ENCODE measurements at places on chromosomes 12 and 14.
A peak's percentile ranks its signal among the peaks of the same experiment; 100 is the strongest.

- DNase-seq = no peak
Observed at GRCh38 chr14:47691829-47692228, 16.4 kb upstream of the MDGA2 start.

DNA sequence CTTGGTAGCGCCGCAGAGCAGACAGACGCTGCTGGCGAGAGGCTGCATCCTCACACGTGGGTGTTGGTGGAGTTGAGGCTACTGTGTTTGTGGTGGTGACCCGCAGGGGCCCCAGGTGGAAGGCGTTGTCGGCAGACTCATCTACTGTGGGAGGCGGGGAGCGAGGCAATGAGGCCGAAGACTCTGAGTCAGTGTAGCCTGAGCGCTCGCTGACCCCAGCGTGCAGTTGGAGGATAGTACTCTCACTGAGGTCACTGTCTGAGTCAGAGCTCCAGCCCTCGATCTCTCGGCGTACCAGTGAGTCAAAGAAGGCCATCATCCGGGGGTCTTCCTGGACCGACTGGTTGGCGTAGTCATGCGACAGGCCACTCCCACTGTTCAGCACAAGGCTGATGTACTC lies 76.0 kb upstream of the ACTN1 start:
- DNase-seq = no peak

GRCh38 chr14:75147423-75148071 lies 20.7 kb upstream of the NEK9 start:
- peak; percentile 75 for DNase-seq

DNA sequence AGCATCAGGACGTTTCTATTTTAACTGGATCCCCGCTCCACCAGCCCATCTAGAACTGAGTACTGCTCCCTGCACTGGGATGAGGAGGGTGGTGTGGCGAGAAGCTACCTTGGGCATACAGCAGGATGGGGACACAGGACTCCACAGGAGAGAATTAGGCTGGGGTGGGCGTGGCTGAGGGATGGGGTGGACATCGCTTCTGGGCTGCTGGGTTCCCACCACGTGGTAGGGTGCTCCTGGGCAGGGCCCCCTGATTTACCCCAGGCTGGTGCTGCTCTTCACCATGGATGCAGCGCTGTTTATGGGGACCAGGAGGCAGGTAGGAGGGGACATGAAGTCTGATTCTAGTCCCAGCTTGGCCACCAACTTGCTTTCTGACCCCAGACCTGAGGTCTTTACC lies 41.9 kb downstream of the VDR start:
- DNase-seq = no peak

GRCh38 chr12:66008985-66009384 lies 121.6 kb downstream of the LLPH start:
- DNase-seq = no peak

DNA sequence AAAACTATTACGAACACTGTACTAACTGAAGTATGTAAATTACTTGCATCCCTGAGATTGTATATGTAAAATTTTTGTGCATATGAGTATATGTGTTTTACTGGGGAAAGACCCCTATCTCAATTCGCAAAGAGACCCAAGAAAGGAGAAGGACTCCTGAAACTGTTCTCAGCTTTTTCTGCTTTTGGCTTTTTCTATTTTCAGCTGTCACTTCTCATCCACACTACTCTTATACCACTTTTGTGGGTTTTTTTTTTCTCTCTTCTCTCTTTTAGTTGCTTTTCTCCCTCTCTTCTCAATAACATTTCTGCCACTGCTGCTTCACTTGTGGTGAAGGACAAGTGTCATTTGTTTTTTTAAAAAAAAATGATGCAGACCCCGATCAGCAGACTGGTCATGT lies 39.8 kb downstream of the NIN start:
- no peak for DNase-seq

- DNase-seq = no peak
Observed at GRCh38 chr14:105165761-105166485, 2.7 kb downstream of the JAG2 start.

DNA sequence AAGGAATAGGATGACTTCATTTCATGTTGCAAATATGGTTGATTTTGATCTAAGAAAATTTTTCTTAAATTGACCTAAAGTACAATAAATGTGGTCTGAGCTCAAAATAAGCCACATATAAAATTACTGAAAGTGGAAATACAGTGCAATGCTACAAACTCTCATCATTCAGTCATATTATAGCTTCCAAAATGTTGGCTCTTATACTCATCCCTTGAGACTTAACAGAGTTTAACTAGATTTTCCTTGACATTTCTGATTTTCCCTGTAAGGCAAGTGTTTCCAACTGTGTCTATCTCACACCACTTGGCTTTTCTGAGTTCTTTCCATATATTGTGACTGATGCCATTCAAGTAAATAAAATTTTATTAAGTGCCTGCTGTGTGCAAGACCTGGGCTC lies 123.7 kb upstream of the NTF3 start:
- no peak for DNase-seq

GRCh38 chr14:76836029-76836630 lies 9.9 kb downstream of the LRRC74A start:
- no peak for DNase-seq

- DNase-seq = no peak
Observed at GRCh38 chr14:105286759-105287144, 14.0 kb downstream of the BRF1 start.

DNA sequence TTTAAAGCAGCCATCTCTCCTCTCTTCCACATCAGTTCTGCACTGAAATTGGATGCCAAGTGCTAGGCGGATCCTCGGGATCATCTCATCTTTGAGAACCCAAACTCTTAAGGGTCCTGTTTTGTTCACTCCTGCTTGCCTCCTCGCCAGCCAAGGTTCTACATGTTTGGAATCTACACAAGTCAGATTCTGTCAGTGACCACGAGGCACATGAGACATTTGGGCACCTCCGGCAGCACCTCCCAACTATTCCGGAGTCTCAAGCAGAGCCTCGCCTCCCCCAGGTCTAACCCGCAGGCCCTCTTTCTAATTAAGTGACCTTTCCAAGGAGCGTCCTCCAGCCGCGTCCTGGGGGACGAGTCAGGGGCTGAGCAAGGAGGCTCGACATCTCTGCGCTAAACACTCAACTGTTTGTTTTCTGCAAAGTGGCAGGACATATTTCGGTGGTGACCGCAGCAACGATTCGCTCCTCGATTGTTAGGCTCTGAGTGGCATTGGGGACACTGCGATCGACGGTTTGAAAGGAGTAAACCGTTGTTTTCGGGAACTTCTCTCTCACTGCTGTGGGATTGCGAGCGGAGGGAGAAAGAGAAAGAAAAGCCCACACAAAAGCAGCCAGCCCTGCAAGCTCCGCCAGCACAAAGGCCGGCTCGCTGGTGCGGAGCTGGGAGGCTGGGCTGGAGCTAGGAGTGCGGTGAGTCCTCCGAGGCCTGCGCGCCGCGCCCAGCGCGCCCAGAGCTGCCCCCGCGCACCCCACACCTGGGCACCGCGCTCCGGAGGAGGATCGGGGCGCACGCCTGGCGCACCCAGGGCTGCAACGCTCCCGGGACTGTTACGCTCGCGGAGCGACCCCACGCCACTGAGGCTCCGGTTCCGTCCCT lies 640 bp downstream of the ARMH4 start:
- DNase-seq = peak; percentile 1

DNA sequence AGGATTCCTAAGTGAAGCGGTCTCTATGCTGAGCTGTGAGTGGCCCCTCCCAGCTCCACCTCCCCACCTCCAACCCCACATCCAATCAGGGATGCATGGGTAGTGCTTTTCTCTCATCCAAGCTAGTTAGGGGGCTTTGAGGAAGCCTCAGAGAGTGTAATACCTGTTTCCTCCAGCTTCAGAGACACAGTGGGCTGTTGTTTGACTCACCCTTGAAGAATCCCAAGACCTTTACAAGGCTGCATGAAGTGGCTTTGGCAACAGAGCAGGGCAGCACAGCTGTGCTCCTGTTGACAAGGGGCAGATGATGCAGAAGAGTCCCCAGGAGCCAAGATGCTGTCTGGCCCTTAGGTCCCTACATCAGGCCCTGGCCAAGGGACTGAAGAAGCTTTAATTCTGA lies 27.1 kb upstream of the CLMN start:
- DNase-seq = no peak

GRCh38 chr12:32265951-32266350 lies 133.4 kb upstream of the FGD4 start:
- no peak for DNase-seq

- no peak for DNase-seq
Observed at GRCh38 chr12:24373004-24373403, 423.5 kb upstream of the SOX5 start.
